ENCODE measurements at places on chromosomes 7 and 10. TPM values are rescaled to one million over a fixed set of nuclear protein-coding genes. Genes with fewer than 3 reads are reported as not detected.

The FXYD4 gene
- total RNA-seq, result not detected

The CLRN3 gene
- not detected for total RNA-seq

The PIP gene
- total RNA-seq, result not detected

The RPA3 gene
- 66.8 TPM for total RNA-seq

The GNAT3 gene
- not detected for total RNA-seq

The EPO gene
- total RNA-seq, result not detected

The PPP2R2D gene
- total RNA-seq, result 29.3 TPM
